Esophagus squamous epithelium (tissue), 5 donors: ENCODE measurements at places on chromosomes 4 and X. TPM values are rescaled to one million over a fixed set of nuclear protein-coding genes. Genes with fewer than 3 reads are reported as not detected.

GRCh38 chrX:39309721-39310152 is 508.5 kb downstream of the MID1IP1 start:
- no peak for DNase-seq

GRCh38 chr4:83205760-83206159 is 78.8 kb downstream of the COQ2 start:
- no peak for DNase-seq

GRCh38 chr4:2790583-2791517 is 2.0 kb upstream of the SH3BP2 start:
- DNase-seq: no peak

DNA sequence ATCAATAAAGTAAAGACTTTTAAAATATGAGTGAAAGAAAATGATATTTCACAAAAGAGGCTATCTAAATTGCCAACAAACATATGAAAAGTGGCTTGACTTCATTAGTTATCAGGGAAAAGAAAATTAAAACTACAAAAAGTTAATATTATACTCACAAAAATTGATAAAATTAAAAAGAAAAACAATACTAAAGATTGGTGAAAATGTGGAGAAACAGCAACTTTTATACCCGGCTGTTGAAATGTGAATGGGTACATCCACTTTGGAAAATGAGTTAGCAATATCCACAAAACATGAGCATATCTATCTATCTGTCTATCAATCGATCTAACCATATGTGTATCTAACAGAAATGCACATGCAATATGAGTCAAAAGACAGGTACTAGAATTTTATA is 122.3 kb downstream of the ANAPC10 start:
- DNase-seq: no peak

DNA sequence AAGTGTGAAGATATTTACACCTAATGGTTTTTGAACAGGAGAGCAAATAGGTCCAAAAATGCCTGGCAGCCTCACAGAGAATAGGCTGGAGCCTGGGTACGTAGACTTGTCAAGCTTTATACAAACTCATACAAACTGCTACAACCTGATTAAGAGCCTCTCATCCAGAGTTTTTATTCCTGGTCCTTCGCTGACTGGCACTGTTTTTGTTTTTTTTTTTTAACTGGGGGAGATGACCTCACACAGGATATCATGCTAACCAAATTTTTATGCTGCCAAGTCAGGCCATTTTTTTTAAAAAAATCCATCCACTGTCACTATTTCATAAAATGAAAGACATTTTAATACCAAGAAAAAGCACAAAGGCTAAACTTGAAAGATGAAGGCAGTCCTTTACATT is 1.9 kb downstream of the FAM114A1 start:
- DNase-seq: no peak

DNA sequence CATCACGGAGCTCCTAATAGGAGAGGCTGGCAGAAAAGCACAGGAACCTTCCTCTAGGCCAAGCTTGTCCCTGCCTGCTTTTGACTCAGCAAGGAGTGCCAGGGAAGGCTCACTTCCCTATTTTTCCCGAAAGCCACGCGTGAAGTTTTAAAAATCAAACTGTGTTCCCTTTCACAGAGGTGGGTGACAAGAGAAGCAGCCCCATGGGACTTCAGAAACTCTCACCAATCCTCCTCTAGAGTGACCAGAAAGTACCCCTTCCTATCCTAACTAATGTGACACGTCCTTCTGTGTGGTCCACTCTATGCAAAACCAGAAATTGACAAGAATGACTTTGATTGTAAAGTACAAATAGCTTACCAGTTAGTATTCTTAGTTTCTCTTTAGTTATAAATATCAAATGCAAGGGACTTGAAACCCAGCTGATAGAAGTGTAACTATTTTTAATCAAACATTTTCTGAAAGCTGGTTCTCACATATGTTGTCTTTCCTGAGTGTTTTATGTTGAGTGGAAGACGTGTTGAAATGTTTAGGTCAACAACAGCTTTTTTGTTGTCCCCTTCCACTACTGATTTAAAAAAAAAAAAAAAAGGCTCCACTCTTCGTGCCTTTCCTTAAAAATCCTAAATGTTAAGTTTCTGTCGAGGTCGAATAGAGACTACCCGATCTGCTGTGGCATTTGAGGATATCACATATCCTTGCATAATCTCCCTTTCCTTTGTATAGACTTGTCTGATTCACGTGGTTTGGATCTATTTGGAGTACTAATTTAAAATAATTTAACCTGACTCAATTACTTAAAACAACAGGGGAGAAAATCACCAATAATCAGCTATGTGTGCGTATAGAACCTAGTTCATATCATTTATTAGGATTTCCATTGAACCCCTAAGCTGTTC is 42.1 kb downstream of the NFKB1 start:
- no peak for DNase-seq

RNF175 gene
- not detected for total RNA-seq

USP51 gene
- 0.13 TPM for total RNA-seq
